ENCODE measurements at places on chromosomes 2 and 18. TPM values are rescaled to one million over a fixed set of nuclear protein-coding genes. Genes with fewer than 3 reads are reported as not detected.

DNA sequence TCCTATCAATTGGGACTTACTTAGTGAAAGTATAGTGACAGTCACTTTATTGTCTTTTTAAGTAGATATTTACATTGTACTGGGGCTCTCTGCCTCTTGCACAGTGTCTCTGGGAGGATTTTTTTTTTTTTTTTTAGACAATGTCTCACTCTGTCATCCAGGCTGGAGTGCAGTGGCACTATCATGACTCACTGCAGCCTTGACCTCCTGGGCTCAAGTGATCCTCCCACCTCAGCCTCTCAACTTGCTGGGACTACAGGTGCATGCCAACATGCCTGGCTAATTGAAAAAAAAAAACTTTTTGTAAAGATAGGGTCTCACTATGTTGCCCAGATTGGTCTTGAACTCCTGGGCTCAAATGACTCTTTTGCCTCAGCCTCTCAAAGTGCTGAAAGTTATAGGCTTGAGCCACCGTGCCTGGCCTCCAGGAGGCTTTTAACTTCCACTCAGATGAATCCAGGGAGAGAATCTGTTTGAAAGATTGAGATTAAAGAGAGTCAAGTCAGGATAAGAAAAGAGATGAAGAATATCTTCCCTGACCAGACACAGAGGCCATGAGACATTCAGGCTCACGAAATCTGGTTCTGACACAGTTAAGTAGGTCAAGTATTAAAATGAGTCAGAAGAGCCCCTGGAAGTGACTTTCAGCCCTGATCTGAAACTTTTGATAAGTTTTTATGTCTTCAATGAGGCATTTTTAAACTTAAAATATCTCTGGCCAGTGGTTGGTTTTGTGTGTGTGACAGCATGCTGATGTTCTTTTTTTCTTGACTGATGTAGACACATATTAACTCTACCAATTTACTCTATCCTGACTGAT, 18.3 kb downstream of the ARHGEF33 start:
- DNase-seq: no peak

Gene DPP4
- 11.8 TPM for polyA plus RNA-seq

Gene RANBP2
- 33.4 TPM for polyA plus RNA-seq

- DNase-seq: no peak
Observed at GRCh38 chr2:237184192-237184918, 98.7 kb downstream of the COPS8 start.

GRCh38 chr2:142742371-142743214, 134.9 kb upstream of the KYNU start:
- no peak for DNase-seq

Data from muscle of arm (tissue), 14 donors.